ENCODE measurements at places on chromosomes 5 and 9. TPM values are rescaled to one million over a fixed set of nuclear protein-coding genes. Genes with fewer than 3 reads are reported as not detected.

GRCh38 chr9:114782586-114782985, 23.3 kb downstream of the TNFSF15 start:
- no peaks in the 10 kb centered on the region for H3K36me3 ChIP-seq
- H3K27me3 ChIP-seq = peaks cover 10% of the 10 kb centered on the region
- no peak for DNase-seq

- peaks cover 5% of the 10 kb centered on the region for H3K27me3 ChIP-seq
- no peaks in the 10 kb centered on the region for H3K36me3 ChIP-seq
- H3K4me3 ChIP-seq = no peak overlapping the region
- no peak for DNase-seq
Measured at GRCh38 chr5:31941151-31941755, 232.9 kb downstream of the GOLPH3 start.

GRCh38 chr5:65263321-65263720, 218.4 kb downstream of the ADAMTS6 start:
- no peak overlapping the region for H3K27ac ChIP-seq
- no peaks in the 10 kb centered on the region for H3K36me3 ChIP-seq
- H3K4me3 ChIP-seq = no peak overlapping the region
- no peaks in the 10 kb centered on the region for H3K27me3 ChIP-seq
- H3K4me1 ChIP-seq = peaks cover 6% of the 10 kb centered on the region
- no peak for DNase-seq

- no peak overlapping the region for H3K27ac ChIP-seq
- H3K4me1 ChIP-seq = no peaks in the 10 kb centered on the region
- no peak overlapping the region for H3K4me3 ChIP-seq
- no peaks in the 10 kb centered on the region for H3K36me3 ChIP-seq
Measured at GRCh38 chr5:168953351-168953750, 347.6 kb downstream of the SLIT3 start.

- DNase-seq = no peak
- H3K27ac ChIP-seq = no peak overlapping the region
- no peak overlapping the region for H3K4me3 ChIP-seq
- H3K4me1 ChIP-seq = no peaks in the 10 kb centered on the region
- no peaks in the 10 kb centered on the region for H3K36me3 ChIP-seq
- H3K27me3 ChIP-seq = no peaks in the 10 kb centered on the region
Measured at GRCh38 chr5:17898766-17899165, 264.5 kb downstream of the TAF11L14 start.

GRCh38 chr9:127181315-127181580, 58.8 kb upstream of the ANGPTL2 start:
- DNase-seq = no peak
- H3K4me1 ChIP-seq = peaks cover 28% of the 10 kb centered on the region
- H3K27ac ChIP-seq = no peak overlapping the region
- H3K27me3 ChIP-seq = no peaks in the 10 kb centered on the region

GRCh38 chr5:109318455-109319108, 91.2 kb downstream of the PJA2 start:
- DNase-seq = no peak
- no peaks in the 10 kb centered on the region for H3K27me3 ChIP-seq
- H3K27ac ChIP-seq = no peak overlapping the region

GRCh38 chr5:104345222-104346016, 782.8 kb upstream of the NUDT12 start:
- no peaks in the 10 kb centered on the region for H3K4me1 ChIP-seq
- no peak overlapping the region for H3K27ac ChIP-seq
- H3K4me3 ChIP-seq = peak overlapping the region; percentile 9
- DNase-seq = peak; percentile 9
- H3K36me3 ChIP-seq = no peaks in the 10 kb centered on the region

DNA sequence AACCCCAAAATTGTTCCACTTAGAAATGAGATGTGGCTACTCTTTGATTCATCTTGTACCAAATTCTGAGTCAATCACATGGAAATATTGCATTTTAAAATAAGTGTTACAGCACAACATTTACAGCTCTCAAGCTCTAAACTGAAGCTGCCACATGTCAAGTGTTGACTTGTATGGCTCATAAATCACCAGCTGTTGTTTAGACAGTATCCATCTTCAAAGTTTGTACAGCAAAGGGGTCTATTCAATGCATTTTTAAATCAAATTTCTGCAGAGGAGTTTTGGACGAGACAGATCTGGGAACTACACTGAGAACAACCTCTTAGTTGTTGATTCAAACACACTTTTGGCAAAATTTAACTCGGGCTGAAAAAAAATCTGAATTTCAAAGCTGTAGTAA, 31.4 kb downstream of the CHSY3 start:
- no peak overlapping the region for H3K27ac ChIP-seq
- no peaks in the 10 kb centered on the region for H3K4me1 ChIP-seq
- H3K36me3 ChIP-seq = no peaks in the 10 kb centered on the region
- H3K27me3 ChIP-seq = no peaks in the 10 kb centered on the region
- no peak overlapping the region for H3K4me3 ChIP-seq
- no peak for DNase-seq

DNA sequence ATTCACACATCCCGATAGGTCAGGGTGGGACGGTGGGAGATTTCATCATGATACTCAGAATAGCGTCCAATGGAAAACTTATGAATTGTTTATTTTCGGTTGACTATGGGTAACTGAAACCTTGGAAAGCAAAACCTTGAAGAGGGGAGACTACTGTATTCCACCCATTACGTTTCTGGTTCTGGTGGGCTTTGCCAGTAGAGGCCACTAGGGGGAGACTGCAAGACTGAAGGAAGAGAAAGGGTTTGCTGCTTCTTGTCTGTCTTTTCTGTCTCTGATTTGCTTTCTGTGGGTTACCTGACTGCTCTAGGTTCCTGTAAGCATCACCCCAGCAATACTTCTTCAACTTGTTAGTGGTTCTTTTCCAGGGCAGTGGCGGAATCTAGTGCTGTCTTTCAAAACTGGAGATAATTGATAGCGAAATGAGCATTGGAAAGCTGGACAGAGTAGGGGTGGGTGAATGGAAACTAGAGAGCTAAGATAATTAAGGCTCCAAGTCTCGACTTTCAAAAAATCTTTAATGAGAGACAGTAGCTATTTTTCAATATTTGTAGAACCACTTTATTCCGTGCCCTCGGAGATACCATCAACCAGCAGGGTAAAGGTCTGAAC, 27.0 kb downstream of the GRIN3A start:
- no peak overlapping the region for H3K4me3 ChIP-seq
- no peak for DNase-seq

GRCh38 chr5:105475401-105475800, 1912.8 kb upstream of the NUDT12 start:
- no peak for DNase-seq
- H3K27me3 ChIP-seq = no peaks in the 10 kb centered on the region
- no peaks in the 10 kb centered on the region for H3K4me1 ChIP-seq

GRCh38 chr9:88660611-88661010, 125.6 kb downstream of the NXNL2 start:
- H3K4me3 ChIP-seq = no peak overlapping the region
- DNase-seq = peak; percentile 14
- no peaks in the 10 kb centered on the region for H3K4me1 ChIP-seq
- H3K36me3 ChIP-seq = no peaks in the 10 kb centered on the region

DNA sequence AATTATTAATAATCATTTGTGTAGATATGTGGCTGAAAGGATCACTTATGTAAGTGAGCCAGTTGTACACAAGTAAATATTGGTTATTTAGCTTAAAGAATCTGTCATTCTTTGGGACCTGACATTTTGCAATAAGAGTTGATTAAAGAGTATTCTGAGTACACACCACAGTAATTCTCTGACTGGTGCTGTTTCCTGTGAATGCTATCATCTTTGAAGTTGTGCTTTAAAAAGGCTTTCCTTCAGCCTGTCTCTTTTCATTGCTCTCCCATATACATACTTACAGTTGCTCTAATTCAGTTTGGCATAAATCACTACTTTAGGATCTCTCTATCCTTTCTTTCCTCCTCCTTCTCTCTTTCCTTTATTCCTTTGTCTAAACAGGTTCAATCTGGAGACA, 8.7 kb upstream of the CSNK1G3 start:
- no peak for DNase-seq
- no peaks in the 10 kb centered on the region for H3K36me3 ChIP-seq
- no peaks in the 10 kb centered on the region for H3K27me3 ChIP-seq
- H3K4me1 ChIP-seq = no peaks in the 10 kb centered on the region
- no peak overlapping the region for H3K4me3 ChIP-seq
- no peak overlapping the region for H3K27ac ChIP-seq

- no peak overlapping the region for H3K4me3 ChIP-seq
- H3K36me3 ChIP-seq = no peaks in the 10 kb centered on the region
- no peaks in the 10 kb centered on the region for H3K4me1 ChIP-seq
- no peak overlapping the region for H3K27ac ChIP-seq
Measured at GRCh38 chr5:1262381-1262780, 32.5 kb downstream of the TERT start.

DNA sequence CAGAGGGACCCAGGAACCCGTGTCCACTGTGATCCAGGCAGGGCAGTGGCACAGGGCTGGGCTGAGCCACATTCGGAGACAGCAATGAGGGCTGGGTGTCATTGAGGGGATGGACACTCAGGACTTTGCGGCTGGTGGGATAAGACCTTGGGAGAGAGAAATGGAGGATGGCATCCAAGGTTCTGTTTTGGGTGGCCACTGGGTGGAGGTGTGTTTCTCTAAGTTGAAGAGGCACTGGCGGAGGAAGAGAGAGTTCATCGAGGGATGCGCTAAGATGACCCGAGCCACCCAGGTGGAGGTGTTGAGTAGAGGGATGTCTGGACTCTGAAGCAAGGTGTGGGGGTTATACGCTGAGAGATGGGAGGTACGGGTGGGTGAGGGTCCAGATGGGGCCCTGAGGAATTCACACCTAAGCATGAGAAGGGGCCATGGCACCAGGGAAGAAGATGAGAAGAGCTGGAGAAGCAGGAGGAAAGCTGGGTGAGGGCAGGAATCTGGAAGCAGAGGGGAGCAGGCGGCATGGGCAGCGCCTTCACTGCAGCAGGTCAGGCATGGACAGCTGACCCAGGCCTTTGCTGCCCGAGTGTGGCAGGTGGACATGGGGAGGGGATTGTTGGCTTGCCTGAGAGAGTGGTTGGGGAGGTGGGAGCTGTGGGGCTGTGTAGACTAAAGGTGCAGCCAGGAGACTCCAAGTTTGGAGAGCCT, 2.5 kb upstream of the SLC25A48 start:
- peaks cover 12% of the 10 kb centered on the region for H3K27me3 ChIP-seq
- H3K4me3 ChIP-seq = no peak overlapping the region
- H3K27ac ChIP-seq = no peak overlapping the region

DNA sequence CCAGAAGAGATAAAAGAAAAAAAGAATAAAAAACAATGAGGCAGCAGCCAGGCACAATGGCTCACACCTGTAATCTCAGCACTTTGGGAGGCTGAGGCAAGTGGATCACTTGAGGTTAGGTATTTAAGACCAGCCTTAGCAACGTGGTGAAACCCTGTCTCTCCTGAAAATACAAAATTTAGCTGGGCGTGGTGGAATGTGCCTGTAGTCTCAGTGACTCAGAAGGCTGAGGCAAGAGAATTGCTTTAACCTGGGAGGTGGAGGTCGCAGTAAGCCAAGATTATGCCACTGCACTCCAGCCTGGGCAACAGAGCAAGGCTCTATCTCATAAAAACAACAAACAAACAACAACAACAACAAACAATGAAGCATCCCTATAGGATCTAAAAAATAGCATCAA, 121.5 kb downstream of the HMHB1 start:
- H3K4me3 ChIP-seq = no peak overlapping the region
- no peak for DNase-seq
- no peak overlapping the region for H3K27ac ChIP-seq
- H3K4me1 ChIP-seq = no peaks in the 10 kb centered on the region

GRCh38 chr5:1781107-1781506, 18.5 kb downstream of the MRPL36 start:
- no peak for DNase-seq
- no peaks in the 10 kb centered on the region for H3K36me3 ChIP-seq
- H3K4me3 ChIP-seq = no peak overlapping the region

- peaks cover 60% of the 10 kb centered on the region for H3K36me3 ChIP-seq
- DNase-seq = no peak
- no peaks in the 10 kb centered on the region for H3K27me3 ChIP-seq
- no peak overlapping the region for H3K27ac ChIP-seq
- no peak overlapping the region for H3K4me3 ChIP-seq
Measured at GRCh38 chr9:124349675-124350493, 65.4 kb downstream of the PSMB7 start.

DNA sequence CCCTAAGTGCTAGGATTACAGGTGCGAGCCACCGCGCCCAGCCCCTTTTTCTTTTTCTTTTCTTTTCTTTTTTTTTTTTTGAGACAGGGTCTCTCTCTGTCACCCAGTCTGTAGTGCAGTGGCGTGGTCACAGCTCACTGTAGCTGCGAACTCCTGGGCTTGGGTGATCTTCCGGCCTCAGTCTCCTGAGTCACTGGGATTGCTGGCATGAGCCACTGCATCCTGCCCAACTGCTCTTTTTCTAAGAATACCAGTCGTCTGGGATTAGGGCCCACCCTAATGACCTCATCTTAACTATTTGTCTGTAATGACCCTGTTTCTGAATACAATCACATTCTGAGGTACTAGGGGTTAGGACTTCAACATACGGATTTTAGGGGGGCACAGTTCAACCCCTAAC, 34.1 kb upstream of the NANS start:
- no peak overlapping the region for H3K4me3 ChIP-seq
- peak; percentile 71 for DNase-seq
- H3K27ac ChIP-seq = no peak overlapping the region
- peaks cover 10% of the 10 kb centered on the region for H3K36me3 ChIP-seq
- H3K27me3 ChIP-seq = no peaks in the 10 kb centered on the region

GRCh38 chr9:99824378-99825171, 2.9 kb downstream of the NR4A3 start:
- no peaks in the 10 kb centered on the region for H3K27me3 ChIP-seq
- peak; percentile 21 for DNase-seq
- peaks cover 2% of the 10 kb centered on the region for H3K36me3 ChIP-seq
- peak overlapping the region; percentile 97 for H3K27ac ChIP-seq
- H3K4me1 ChIP-seq = no peaks in the 10 kb centered on the region
- H3K4me3 ChIP-seq = peak overlapping the region; percentile 98

- H3K4me3 ChIP-seq = no peak overlapping the region
- DNase-seq = no peak
Measured at GRCh38 chr9:131728961-131729360, 10.9 kb downstream of the RAPGEF1 start.

GRCh38 chr5:172691886-172692285, 50.8 kb downstream of the NEURL1B start:
- DNase-seq = no peak
- H3K27ac ChIP-seq = no peak overlapping the region
- H3K4me1 ChIP-seq = peaks cover 8% of the 10 kb centered on the region
- H3K36me3 ChIP-seq = no peaks in the 10 kb centered on the region
- H3K27me3 ChIP-seq = no peaks in the 10 kb centered on the region

IL3 gene
- not detected for total RNA-seq

FASTKD3 gene
- 10.8 TPM for total RNA-seq

AFF4 gene
- total RNA-seq = 37.0 TPM

DDX41 gene
- 76.5 TPM for total RNA-seq

FCN2 gene
- total RNA-seq = not detected

OLFM1 gene
- total RNA-seq = 2.0 TPM

USP20 gene
- total RNA-seq = 7.4 TPM

ASPN gene
- 10.4 TPM for total RNA-seq

ATG10 gene
- 8.8 TPM for total RNA-seq

CYLC2 gene
- total RNA-seq = not detected

CACNA1B gene
- 0.17 TPM for total RNA-seq

ISCA1 gene
- total RNA-seq = 22.6 TPM
